GM19239 (cell line): ENCODE measurements at places on chromosomes 1 and 21.

- DNase-seq = no peak
Observed at GRCh38 chr21:45941717-45942546, 39.6 kb upstream of the COL6A1 start.

- DNase-seq = no peak
Observed at GRCh38 chr1:100628631-100629081, 90.7 kb downstream of the GPR88 start.

- DNase-seq = no peak
Observed at GRCh38 chr1:248913933-248914332, 7.9 kb downstream of the PGBD2 start.

DNA sequence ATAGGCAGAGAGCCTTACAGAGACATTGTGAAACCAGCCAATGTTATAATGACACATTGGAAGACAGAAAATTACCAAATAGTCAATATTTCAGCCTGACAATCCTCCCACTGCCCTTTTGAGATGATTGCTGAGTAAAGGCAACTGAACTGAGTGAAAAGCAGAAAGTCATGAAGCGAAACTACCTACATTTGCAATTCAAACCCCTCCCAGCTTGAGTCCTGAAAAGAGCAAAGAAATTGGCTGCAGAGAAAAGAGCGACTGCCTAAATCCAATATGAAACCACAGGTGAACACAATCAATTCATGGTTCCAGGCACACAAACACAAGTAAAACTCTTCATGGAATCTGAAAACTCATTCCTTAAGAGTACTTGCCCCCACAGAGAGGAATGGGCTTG lies 143.4 kb upstream of the CHRM3 start:
- no peak for DNase-seq

- no peak for DNase-seq
Observed at GRCh38 chr1:2583871-2584351, 2.7 kb upstream of the PRXL2B start.

- DNase-seq = no peak
Observed at GRCh38 chr1:229063154-229063773, 207.6 kb upstream of the RAB4A start.

GRCh38 chr1:54260810-54261209 lies 60.8 kb downstream of the MRPL37 start:
- DNase-seq = no peak

GRCh38 chr1:36988741-36989193 lies 45.5 kb downstream of the GRIK3 start:
- DNase-seq = no peak

DNA sequence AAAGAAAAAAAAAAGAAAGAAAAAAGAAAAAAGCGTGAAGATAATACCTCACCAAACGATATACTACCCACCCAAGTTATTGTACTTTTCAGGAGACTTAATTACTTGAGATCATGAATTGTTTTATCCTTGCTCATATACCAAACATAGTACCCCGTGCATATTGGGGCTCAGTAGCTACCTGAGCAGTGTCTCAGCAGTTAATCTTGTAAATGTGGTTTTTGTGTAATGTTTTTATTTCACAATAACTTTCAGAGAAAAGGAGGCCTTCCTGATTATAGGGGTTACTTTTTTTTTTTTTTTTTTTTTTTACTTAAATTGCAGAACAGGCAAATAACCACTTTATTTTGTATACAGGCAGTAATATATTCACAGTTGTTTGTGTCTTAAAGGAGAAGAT lies 80.3 kb downstream of the OSBPL9 start:
- DNase-seq = no peak

DNA sequence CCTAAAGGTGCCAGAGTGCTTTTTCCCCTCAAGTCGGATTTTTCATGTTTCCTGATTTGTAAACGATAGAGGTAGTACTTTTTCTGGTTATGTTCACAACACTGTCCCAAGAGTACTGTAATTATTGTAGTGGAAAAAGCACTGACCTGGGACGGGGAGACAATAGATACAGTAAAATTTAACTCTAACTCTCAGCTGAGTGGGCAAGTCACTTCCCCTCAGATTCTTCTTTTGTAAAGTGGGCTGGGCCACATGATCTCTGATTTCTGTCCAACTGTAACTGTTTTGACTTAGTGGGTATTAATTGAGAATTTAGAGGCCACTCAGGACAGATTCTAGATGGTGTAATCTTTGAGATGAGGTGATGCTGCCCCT lies 19.1 kb downstream of the MARCKSL1 start:
- DNase-seq = no peak

DNA sequence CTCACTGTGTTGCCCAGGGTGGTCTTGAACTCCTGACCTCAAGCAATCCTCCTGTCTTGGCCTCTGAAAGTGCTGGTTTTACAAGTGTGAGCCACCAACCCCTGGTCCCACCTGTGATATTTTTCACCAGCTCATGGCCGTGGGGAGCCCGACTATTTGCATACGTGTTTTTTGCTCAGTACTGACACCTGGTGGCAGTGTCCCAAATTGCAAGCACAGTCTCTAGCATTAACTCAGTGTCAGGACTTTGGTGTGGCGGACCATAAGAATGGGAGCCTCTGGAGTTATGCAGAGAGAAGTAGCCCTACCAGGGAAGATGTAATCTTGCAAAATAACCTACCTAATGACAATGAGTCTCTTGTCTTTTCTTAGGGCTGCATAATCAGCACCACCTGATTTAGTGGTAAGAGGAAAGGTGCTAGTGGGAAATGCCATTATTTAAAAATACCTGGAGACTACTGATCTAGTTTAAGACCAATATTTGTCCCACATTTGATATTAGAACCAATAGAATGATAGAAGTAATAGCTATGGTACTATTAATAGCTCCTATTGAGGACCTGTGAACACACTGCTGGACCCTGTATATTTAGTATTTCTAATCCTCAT lies 305.4 kb downstream of the DISC1 start:
- DNase-seq = peak; percentile 20

DNA sequence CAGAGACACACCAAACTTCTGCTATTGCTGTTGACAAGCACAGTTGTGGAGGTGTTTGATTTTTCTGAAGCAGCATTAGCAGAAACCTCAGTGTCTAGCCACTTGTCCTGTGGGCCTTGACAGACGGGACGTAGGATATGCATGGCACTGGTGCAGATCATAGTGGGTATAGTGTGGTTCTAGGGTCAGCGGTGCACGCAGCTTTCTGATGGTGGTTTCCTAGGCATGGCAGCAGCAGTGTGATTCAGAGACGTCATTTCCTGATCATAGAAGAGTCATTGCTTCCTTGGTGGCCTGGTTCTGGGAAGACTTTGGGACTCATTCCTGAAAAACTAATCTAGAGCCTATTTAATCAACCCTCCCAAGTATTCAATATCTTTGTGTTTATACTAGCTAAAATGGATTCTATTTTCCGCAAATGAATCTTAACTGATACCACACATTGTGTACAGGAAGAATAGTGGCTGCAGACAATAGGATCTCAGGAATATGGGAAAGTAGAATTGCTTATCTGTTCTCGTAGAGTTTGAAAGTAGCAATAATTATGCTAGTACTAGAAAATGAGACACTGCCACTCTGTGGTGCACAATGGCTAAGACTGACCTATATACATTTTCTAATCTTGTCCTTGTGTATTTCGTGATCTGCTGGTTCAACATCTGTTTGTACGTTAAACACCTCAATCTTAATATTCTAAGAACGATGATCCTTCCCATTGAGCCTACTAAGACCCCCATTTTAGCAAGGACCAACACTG lies 2.8 kb upstream of the USP1 start:
- DNase-seq = no peak

GRCh38 chr1:172107316-172107975 lies 266.1 kb downstream of the DNM3 start:
- DNase-seq = no peak

- no peak for DNase-seq
Observed at GRCh38 chr1:185537596-185537995, 196.6 kb upstream of the HMCN1 start.

- DNase-seq = no peak
Observed at GRCh38 chr1:207240325-207241101, 81.0 kb upstream of the CD55 start.

DNA sequence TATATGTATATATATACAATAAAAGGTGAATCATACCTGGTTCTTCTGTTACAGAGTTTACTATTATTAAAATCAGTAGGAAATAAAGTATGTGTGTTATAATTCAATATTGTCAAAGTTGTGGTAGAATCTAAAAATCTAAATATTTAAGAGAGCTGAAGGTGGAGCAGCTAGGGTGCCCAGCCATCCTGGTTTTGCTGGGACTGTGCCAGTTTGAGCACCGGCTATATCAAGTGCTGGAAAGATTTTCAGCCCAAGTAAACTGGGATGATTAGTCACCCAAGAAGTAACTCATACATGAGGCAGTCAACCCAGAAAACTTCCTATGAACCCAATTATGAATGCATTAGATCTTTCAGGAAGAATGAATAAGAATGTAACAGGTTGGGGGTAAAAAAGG lies 16.9 kb upstream of the KRTAP19-5 start:
- no peak for DNase-seq

DNA sequence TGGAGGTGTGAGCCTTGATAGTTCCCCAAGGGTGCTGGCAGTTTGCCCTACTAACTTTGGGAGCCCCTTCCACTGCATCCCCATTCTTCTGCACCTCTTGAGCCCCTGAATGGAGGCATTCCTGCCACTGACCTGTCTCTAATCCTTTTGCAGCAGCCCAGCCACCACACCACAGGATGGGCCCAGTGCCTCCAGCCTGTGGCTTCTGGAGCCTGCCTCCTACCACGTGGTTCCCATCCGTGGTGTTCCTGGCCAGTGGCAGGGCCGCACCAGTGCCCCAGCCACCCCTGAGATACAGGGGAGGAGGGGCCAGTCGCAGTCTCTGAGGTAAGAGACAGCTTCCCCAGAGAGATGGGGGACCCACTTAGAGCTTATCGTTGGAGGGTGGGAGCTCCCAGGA lies 14.4 kb downstream of the INAVA start:
- DNase-seq = no peak

- DNase-seq = no peak
Observed at GRCh38 chr1:70499695-70500094, 88.6 kb downstream of the CTH start.

GRCh38 chr1:15212954-15213291 lies 34.1 kb upstream of the FHAD1 start:
- no peak for DNase-seq

DNA sequence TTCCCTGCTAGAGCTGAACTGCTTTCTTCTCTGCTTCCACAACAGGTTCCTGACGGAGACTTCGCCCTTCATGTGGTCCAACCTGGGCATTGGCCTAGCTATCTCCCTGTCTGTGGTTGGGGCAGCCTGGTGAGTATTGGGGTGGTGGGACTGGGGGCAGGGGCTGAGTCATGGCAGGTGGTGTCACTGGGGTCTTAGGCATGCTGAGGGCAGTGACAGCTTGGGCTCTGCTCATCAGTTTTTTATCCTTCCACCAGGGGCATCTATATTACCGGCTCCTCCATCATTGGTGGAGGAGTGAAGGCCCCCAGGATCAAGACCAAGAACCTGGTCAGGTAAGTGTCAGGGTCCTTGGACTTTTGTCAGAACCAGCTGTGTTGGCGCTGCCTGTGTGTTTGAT lies 1.3 kb downstream of the ATP6V0B start:
- DNase-seq = no peak

DNA sequence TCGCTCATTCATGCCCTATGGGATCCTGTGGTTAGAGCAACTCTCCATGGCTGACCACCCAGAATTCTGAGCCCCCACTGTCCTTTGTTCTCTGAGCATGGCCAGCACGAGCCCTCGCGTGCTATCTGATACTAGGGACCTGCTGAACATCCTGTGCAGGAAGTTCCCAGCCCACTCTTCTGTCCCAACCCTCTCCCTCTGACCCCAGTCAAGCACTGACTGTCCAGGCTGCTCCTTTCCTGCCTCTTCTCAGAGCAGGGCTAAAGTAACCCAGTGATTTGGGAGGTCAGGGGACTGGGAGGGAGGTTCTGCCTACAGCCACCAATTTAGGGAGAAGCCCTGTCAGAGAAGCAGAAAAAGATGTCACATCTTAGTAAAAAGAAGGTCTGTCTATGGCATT lies 21.2 kb downstream of the CYP4B1 start:
- DNase-seq = no peak

GRCh38 chr1:27307874-27308598 lies 13.9 kb upstream of the TMEM222 start:
- no peak for DNase-seq

- DNase-seq = no peak
Observed at GRCh38 chr1:6770751-6771440, 14.4 kb upstream of the CAMTA1 start.
